ENCODE measurements at places on chromosomes 12 and 14.
A peak's percentile ranks its signal among the peaks of the same experiment; 100 is the strongest.

DNA sequence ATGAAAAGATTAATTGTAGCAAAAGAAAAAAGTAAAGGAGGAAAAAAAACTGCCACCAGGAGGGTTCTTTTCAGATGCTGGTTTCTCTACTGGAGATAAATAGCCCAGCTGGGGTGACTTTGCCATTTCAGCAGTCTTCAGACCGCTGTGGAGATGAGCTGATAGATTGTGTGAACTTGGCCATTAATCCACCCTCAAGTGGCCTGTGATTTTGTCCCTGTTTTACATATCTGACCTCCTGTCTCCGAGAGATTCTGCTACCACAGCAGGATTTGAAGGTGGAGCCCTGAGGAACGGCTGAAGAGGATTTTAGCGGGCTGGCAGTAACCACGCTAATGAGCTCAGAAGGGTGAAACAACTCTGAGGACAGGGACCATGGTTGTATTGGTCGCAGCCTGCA, 72.7 kb downstream of the WSCD2 start:
- no peak for DNase-seq

GRCh38 chr14:49574038-49574437, 12.1 kb downstream of the RPS29 start:
- DNase-seq, result no peak

DNA sequence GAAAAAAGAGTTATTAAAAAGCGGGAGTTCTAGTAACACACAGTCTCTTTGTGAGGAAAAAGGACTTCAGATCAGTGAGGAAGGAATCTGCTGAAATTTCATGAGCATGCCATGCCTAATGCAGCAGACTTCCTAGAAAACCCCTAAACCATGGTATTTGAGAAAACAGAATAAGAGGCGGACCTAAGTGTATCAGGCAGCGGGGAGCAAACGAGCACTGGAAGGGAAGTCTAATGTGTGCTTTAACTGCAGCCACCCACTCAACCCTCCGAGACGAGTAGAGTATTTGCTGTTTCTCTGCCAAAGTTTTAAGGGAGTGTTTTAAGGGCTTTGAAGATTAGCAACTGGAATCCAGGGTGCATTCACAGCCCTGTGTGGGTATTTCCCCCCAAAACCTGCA, 36.5 kb downstream of the ACADS start:
- no peak for DNase-seq

- peak; percentile 77 for DNase-seq
Observed at GRCh38 chr14:20434701-20435581, 1.0 kb downstream of the KLHL33 start.

- DNase-seq, result no peak
Observed at GRCh38 chr12:103503546-103504480, 8.0 kb upstream of the C12orf42 start.

- DNase-seq, result no peak
Observed at GRCh38 chr12:96882862-96883261, 24.2 kb upstream of the NEDD1 start.

- no peak for DNase-seq
Observed at GRCh38 chr14:67370830-67371229, 10.7 kb downstream of the EIF2S1 start.

GRCh38 chr14:75909630-75910029, 72.2 kb downstream of the TGFB3 start:
- no peak for DNase-seq

- DNase-seq, result no peak
Observed at GRCh38 chr12:104553421-104553820, 96.7 kb downstream of the CHST11 start.
